Caco-2 (cell line): ENCODE measurements at places on chromosomes 11 and 22. TPM values are rescaled to one million over a fixed set of nuclear protein-coding genes. Genes with fewer than 3 reads are reported as not detected.

DNA sequence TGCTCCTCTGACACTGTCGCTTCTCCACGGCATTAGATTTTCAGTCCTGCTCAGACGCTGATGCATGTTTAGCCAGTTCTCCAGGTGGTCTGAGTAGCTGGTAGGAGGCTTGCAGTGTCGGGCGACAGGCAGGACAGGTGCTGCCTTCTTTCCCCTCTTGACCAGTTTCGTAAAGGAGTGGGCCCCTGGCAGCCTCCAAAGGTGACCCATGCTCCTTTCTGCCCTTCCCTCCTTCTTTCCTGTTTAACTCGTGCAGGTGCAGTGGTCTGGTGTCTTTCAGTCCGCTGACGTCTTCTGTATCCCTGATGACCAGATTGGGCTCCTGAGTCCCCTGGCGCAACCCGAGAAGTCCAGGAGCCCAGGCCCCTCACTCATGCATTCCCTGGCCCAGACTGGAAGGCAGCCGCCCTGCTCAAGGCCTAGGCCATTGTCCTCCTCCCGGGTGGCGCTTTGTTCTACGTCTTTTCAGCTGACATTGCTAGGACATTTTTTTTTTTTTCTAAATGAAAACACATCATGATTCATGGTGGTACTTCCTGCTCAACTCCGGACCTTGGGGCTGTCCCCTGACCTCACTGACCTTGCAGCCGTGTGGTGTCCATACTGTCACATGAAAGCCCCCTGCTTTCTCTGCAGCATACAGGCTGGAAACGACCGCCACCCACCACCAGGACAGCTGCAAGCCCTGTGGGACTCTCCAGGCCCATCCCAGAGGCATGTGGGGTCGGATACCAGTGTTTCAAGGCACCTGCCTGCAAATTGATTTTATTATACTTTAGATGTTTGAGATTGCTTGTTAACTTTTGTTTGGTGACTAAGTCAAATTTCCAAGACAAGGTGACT lies 25.5 kb upstream of the TXNRD2 start:
- H3K36me3 ChIP-seq = peaks cover 6% of the 10 kb centered on the region
- H3K4me3 ChIP-seq = no peak overlapping the region
- no peaks in the 10 kb centered on the region for H3K27me3 ChIP-seq
- peak overlapping the region; percentile 62 for H3K27ac ChIP-seq

The UBE2L6 gene
- total RNA-seq = 16.7 and 20.2 TPM in 2 replicates

The PTGDR2 gene
- total RNA-seq = 0.09 and 0.19 TPM in 2 replicates

The MUC5B gene
- not detected in 2 replicates for total RNA-seq

DNA sequence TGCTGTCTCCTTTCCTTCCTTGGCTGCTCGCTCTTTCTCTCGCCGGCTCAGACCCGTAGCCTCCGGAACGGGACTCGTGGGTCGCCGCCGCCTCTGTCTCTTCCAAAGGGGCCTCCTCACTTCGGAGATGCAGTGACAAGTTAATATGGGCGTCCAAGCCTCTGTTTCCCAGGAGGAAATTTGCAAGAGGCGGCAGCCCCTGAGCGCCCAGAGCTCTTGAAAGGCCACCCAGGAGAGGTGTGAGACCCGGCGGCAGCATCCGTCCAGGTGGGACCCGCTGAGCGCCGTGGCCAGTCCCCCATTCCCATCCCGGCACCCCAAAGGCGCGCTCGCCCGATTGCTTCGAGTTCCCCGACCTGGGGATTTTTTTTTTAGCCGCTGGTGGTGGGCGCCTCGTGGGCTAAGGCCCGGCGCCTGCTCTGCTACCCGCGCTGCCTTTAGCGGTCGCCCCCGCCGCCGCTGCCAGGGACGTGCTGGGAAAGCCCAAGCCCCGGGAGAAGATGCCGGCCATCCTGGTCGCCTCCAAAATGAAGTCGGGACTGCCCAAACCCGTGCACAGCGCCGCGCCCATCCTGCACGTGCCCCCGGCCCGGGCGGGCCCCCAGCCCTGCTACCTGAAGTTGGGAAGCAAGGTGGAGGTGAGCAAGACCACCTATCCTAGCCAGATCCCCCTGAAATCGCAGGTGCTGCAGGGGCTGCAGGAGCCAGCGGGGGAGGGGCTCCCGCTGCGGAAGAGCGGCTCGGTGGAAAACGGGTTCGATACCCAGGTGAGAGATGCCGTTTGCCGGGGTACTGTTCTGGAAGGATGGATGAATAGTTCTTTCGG lies 772 bp downstream of the NAV2 start:
- H3K4me1 ChIP-seq = peaks cover 7% of the 10 kb centered on the region
- no peaks in the 10 kb centered on the region; the same call in 1 of the 2 replicates for H3K27me3 ChIP-seq
- no peaks in the 10 kb centered on the region for H3K36me3 ChIP-seq
- no peak overlapping the region for H3K27ac ChIP-seq
- DNase-seq = no peak
- H3K4me3 ChIP-seq = peak overlapping the region; percentile 48

The PDGFD gene
- total RNA-seq = not detected in 2 replicates

GRCh38 chr11:8814209-8814922 lies 96.6 kb upstream of the AKIP1 start:
- H3K27ac ChIP-seq = no peak overlapping the region
- no peaks in the 10 kb centered on the region for H3K27me3 ChIP-seq
- no peaks in the 10 kb centered on the region for H3K36me3 ChIP-seq
- H3K4me1 ChIP-seq = peaks cover 13% of the 10 kb centered on the region

The YAP1 gene
- 207 and 227 TPM in 2 replicates for total RNA-seq

The CACNA1I gene
- total RNA-seq = not detected in 2 replicates

The PKNOX2 gene
- total RNA-seq = not detected in 2 replicates

DNA sequence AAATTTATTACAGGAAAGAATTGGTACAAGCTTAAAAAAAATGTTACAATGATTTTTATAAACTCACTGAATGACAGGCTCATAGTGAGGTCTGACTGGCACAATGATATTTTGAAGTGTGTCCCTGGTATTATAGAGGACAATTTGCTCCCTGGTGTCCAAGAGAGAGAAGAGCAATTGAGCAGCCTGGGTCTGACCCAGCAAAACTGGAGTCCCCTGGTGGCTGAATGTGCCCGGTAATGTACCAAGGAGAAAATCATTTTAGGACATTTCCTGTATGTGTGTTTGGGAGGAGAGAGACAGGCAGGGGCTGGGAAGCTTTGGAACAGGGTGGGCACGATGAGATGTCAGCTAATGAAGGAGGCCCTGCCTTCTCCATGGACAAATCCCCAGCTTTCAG lies 125.3 kb downstream of the APOL5 start:
- peaks cover 33% of the 10 kb centered on the region for H3K4me1 ChIP-seq
- no peaks in the 10 kb centered on the region for H3K36me3 ChIP-seq
- peak; percentile 44 for DNase-seq
- no peak overlapping the region for H3K27ac ChIP-seq

The SLC17A6 gene
- not detected in 2 replicates for total RNA-seq

GRCh38 chr11:57307666-57308270 lies 17.0 kb downstream of the TNKS1BP1 start:
- peak overlapping the region; percentile 79 for H3K27ac ChIP-seq
- no peak overlapping the region for H3K4me3 ChIP-seq
- DNase-seq = no peak
- H3K36me3 ChIP-seq = peaks cover 7% of the 10 kb centered on the region

DNA sequence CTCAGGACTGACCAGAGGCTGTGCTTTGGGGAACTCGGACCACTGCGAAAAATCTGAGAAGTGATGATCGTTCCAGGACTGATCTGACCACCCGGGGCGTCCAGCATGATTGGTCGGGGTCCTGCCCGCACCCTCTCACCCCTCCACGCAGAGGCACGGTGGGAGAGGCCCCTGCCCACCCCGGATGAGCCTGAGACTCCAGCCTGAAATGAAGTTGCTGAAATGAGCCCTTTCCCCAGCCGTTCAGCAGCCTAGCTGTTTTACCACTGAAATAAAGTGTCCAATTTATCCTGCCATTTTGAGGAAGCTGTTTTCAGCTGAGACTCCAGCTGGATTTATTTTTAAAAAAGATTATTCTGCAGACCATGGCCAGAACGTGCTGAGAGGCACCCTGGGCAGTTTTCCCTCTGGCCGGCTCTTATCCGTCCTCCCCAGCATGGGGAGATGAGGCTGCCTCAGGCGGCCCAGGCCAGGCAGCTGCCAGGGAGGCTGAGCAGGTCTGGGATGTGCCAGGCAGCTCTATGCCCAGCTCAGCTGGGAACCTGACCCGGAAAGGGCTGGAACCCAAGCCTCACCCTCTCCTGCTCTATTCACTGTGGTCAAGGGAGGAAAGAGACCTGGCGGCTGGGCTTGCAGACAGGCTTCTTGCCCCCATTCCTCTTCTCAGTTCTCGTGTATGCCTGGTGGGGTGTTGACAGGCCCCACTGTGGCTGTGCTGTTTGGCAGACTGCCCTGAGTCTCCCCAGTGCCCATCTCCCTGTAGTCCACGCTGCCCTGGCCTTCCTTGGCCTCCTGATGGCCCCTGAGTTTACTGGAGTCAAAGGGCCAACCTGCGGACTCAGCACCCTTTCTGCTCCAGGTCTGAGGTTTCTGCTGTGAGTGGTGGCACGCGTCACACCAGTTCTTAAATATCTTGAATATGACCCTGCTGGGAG lies 161.0 kb upstream of the B3GAT1 start:
- no peak overlapping the region for H3K4me3 ChIP-seq
- H3K27me3 ChIP-seq = 0 out of 2 replicates have a peak, but pooled peaks cover 2% of the 10 kb centered on the region
- no peak overlapping the region for H3K27ac ChIP-seq
- no peaks in the 10 kb centered on the region for H3K4me1 ChIP-seq
- no peak for DNase-seq

DNA sequence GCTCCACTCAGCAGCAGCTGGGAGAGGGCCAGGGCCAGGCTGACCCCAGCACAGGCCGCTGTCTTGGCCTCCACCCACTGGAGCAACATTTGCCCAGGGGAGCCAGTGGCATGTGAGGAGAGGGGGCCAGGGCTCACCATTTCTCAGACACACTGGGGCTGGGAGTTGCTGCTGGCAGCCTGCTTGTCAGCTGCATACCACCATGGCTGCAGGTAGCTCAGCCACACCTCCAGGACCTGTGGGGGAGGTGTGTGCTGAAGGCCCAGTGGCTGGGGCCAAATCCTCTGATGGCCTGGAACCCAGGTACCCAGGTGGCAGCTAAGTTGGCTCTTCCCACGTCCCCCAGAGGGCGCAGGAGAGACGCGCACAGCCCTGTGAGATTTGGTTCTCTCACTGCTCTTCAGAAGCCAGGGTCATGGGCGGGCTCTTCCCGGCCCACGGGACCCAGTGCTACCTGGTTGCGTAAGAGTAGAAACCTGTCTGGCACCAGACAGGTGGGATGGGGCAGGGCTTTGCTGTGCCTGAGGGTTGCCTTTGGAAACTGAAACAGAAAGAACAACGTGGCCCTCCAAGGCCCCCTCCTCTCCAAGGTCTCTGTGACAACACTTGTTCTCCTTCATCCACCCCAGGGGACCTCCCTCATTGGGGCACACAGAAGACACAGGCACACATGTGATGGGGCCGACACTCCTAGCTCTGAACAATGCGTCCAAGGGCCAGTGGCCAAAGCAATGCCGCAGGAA lies 98.8 kb downstream of the MED15 start:
- no peaks in the 10 kb centered on the region for H3K27me3 ChIP-seq
- peaks cover 14% of the 10 kb centered on the region for H3K4me1 ChIP-seq
- no peak overlapping the region for H3K27ac ChIP-seq
- no peak overlapping the region for H3K4me3 ChIP-seq
- H3K36me3 ChIP-seq = no peaks in the 10 kb centered on the region

DNA sequence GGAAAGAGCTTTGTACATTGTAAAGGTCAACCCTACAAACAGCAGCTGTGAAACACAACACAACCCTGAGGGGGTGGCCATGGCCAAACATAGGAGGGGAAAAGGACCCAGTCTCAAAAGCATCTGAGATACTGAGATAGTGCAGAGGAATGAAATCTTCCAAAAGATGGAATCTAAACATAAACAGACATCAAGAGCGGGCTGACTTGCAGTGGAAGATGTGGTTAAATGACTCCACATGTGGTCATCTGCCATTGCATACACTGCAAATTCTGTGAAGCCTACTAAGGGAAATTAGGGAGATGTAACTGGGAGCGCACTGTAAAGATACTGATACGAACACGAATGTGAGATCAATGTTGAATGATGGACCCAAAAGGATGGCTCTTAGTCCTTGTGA lies 22.0 kb downstream of the BDNF start:
- H3K27ac ChIP-seq = no peak overlapping the region
- no peaks in the 10 kb centered on the region for H3K27me3 ChIP-seq
- no peaks in the 10 kb centered on the region for H3K36me3 ChIP-seq

The PDGFB gene
- total RNA-seq = 7.2 and 8.3 TPM in 2 replicates

DNA sequence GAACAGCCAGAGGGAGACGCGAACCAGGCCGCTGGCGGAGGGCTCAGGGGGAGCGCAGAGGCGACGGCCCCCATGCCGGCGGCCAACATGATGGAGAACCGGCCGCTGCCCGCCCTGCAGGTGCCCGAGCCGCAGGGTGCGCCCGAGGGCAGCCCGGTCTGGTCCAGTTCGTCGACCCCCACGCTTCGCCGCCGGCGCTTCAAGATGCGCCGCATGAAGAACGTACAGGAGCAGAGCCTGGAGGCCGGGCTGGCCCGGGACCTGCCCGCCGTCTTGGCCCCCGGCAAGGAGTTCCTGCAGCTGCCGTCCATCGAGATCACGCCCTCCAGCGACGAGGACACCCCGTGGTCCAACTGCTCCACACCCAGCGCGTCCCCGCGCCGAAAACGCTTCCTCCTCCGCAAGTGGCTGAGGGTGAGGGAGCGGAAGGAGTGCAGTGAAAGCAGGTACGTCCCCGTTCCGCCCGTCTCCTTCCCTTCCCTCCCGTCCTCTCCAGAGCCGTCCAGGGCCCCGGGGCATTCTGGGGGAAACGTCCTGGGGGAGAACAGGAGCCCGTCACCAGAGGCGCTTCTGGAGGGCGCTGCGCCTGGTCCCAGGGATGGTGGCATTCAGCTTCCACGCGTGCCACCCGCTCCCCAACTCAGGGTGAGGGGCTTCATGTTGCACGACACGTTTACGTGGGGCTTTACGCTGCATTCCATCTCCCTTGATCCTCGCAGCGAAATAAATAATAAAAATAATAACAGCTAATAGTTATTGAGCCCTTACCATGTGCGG lies 840 bp downstream of the GRAMD1B start:
- no peaks in the 10 kb centered on the region for H3K36me3 ChIP-seq
- no peak for DNase-seq
- peaks cover 7% of the 10 kb centered on the region for H3K4me1 ChIP-seq
- peak overlapping the region; percentile 21 for H3K4me3 ChIP-seq
- no peaks in the 10 kb centered on the region for H3K27me3 ChIP-seq
- H3K27ac ChIP-seq = no peak overlapping the region

DNA sequence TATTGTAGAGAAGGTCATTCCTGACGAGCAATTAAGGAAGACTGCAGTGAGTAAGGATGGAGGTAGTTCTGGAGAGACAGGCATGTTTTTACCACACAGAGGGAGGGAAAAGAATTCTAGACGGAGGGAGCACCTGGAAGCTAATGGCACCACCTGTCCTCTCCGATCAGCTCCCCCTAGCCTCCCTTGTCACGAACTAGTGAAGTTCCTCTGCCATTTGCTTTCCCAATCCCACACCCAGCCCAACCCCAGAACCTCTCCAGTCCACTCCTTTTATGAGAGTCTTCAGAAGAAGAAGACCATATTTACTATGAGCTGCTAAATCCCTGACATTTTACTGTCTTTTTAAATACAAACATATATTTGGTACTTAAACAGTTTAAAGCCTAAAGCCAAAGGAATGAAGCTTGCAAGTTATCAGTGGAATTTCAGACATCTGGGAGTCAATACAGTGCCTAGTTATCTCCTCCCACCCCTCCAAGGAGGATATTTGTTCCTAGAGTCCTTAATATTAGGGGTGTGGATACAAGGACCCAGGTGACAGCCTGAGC lies 46.1 kb upstream of the HSPA8 start:
- H3K4me3 ChIP-seq = no peak overlapping the region
- H3K27me3 ChIP-seq = no peaks in the 10 kb centered on the region
- peak; percentile 56 for DNase-seq
- H3K27ac ChIP-seq = peak overlapping the region; percentile 59
- H3K4me1 ChIP-seq = peaks cover 13% of the 10 kb centered on the region
- no peaks in the 10 kb centered on the region for H3K36me3 ChIP-seq
